Esophagus mucosa (tissue), 1 donor: ENCODE measurements at places on chromosomes 3 and 15.

GRCh38 chr15:31402511-31403056 is 75.9 kb downstream of the KLF13 start:
- no peak for ATAC-seq

GRCh38 chr15:94387849-94388441 is 156.6 kb downstream of the MCTP2 start:
- no peak for ATAC-seq

DNA sequence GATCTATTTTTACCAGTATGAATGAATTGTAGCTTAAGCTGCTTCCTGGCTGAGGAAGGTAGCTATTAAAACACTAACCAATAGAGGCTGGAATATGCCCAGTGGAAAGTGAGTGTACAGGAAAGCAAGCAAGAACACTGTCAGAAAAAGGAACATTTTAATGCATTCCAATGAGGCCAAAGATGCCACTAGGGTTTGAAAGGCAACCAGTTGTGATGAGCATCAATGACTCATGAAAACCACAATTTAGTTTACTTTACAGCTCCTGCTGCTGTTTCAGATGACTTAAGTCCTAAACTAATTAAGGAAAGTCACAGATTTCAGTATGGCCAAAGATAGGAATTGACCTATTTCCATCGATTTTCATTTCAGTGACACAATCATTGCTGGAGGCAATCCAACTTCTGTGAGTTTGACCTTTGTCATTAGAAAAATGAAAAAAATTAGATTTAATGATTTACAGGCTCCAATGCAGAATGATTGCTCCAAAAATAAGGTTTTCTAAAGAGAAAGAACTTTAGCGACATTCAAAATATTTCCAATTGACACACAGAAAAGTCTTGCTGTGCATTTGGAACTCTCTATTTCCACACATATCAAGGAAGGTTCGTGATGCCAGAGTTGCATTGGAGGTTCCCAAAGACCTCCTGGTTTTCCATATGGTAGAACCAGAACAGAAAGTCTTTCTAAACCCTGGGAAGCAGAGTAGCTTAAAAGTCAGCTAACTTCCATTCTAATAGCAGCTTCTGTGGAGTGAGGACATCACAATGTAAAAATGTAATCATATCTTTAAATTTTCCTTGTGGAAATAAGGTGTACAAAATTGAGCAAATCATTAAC is 103.0 kb downstream of the SUCNR1 start:
- peak; percentile 55 for ATAC-seq

- no peak for ATAC-seq
Measured at GRCh38 chr3:195038161-195038560, 232.8 kb downstream of the XXYLT1 start.

DNA sequence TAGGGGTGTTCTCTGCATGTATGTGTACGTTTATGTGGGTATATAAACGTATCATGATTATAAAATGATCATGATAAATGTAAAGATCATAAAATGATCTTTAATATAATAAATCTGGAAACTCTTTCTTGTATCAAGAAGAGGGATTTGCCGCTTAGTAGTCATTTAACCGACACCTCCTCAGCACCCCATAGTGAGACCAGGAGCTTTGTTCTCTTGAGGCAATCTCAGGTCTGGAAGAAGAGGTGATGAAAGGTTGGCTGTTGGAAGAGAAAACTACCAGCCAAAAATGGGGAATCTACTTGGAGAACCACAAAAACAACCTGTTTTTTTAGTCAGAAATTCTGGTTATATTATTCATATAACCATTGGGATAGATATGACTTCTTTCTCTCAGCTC is 38.7 kb downstream of the TGFBR2 start:
- no peak for ATAC-seq
